ENCODE measurements at places on chromosomes 2 and 18.
A peak's percentile ranks its signal among the peaks of the same experiment; 100 is the strongest.

GRCh38 chr18:12750076-12750714, 47.4 kb downstream of the PSMG2 start:
- peaks cover 4% of the 10 kb centered on the region for H3K27me3 ChIP-seq
- peak; percentile 28 for DNase-seq
- H3K4me1 ChIP-seq: peaks cover 13% of the 10 kb centered on the region
- no peaks in the 10 kb centered on the region for H3K36me3 ChIP-seq
- no peak overlapping the region for H3K4me3 ChIP-seq
- no peak overlapping the region for H3K27ac ChIP-seq

DNA sequence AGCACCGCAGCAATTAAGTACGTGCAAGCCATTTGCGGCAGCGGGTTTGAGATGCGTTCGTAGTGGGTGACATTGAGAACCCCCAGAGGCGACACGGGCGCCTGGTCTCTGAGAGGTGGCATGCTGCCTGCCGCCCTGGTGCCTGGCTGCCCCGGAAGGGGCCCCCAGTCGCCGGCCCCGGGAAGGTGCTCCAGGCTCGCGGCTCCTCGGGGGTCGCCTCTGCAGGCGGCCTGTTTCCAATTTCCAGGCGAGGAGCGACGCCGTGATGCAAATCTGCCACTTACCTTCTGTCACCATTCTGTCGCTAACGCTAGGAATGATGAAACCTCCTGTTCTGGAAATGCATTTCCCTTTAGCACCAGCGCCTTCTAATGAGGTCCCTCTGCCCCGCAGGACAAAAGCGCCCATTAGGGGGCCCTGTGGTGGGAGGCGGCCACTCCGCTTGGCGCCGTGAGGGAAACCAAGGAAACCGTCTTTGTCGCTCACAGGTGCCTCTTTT, 13.0 kb downstream of the KIF5C start:
- peaks cover 25% of the 10 kb centered on the region for H3K36me3 ChIP-seq
- H3K27ac ChIP-seq: no peak overlapping the region
- DNase-seq: peak; percentile 23
- peaks cover 15% of the 10 kb centered on the region for H3K4me1 ChIP-seq

DNA sequence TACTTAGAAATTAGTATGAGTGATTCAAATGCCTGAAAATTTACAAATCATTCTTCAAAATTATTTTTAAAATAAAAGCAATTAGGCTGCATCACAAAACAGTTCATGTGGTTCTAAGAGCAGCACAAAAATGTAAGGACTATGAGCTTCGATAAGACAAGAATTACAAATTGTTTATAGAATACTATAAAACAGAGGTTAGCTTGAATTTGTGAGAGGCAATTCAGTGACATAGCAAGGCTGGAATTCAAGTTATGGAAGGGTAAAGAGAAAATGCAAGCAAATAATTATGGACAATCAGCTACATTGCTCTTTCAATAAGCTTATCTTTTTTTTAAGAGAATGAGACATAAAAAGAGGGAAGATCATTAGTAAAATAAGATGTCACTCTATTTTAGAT, 7.1 kb upstream of the XIRP2 start:
- no peak for DNase-seq
- H3K27me3 ChIP-seq: no peaks in the 10 kb centered on the region
- H3K4me1 ChIP-seq: no peaks in the 10 kb centered on the region
- H3K27ac ChIP-seq: no peak overlapping the region

DNA sequence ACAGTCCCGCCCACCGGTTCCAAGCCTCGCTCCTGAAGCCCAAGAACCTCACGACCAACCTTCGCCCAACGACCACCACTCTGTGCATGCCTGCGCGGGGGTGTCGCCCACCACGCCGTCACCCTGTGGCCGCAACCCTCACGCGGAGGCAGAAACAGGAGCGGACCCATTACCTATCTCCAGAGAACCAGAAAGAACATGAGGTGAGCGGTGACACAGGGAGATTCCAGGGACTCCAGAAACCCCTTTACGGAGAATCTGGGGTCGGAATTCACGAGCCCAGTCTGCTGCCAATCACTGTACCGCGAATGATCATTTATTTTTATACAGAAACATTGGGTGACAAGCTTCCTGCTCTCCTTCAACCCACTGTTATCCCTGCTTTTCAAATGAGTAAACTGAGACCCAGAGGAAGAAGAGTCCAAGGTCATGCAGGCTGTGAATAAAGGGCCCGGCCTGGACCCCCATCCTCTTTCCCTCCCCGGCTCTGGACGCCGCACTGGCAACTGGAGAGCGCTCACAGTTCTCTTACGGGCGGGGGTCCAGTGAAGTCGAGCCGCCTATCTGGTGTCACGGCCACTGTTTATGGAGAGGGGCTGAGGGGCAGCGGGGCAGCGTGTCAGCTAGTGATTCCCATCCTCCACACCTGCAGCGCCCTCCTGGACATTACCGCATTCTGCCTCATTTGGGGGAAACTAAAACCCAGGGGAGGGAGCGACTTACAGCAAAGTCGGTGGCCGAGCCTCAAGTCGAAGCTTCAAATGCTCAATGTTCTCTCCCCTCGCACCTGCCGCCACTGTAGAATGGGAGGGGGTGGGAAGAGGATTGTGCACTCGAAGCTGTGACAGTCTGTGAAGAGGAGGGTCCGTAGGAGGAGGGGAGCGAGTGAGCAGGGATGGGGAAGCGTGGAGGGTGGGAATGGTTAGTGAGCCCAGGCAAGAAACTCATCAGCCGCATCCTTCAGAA, 723 bp upstream of the SLC30A3 start:
- no peak for DNase-seq
- H3K27ac ChIP-seq: no peak overlapping the region
- H3K4me3 ChIP-seq: peak overlapping the region; percentile 78
- no peaks in the 10 kb centered on the region for H3K36me3 ChIP-seq
- H3K27me3 ChIP-seq: peaks cover 45% of the 10 kb centered on the region
- peaks cover 34% of the 10 kb centered on the region for H3K4me1 ChIP-seq

DNA sequence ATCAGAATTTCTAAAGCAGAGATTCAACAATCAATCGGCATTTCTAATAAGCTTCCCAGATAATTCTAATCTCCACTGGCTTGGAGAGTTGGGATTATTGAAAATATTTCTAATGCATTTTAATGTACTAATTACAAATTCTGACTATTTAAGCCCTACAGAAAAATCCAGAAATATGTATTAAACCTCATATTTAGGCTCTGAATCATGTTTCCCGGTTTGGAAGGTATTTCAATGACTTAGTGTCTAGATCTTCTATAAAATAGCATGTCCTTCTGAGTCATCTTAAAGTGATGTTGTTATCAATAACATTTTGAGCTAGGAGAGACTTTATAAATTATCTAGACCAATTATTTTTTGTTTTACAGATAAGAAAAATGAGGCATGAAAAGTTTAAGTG, 258.8 kb upstream of the NRXN1 start:
- H3K36me3 ChIP-seq: no peaks in the 10 kb centered on the region
- H3K27me3 ChIP-seq: no peaks in the 10 kb centered on the region
- no peak overlapping the region for H3K27ac ChIP-seq
- H3K4me3 ChIP-seq: no peak overlapping the region

DNA sequence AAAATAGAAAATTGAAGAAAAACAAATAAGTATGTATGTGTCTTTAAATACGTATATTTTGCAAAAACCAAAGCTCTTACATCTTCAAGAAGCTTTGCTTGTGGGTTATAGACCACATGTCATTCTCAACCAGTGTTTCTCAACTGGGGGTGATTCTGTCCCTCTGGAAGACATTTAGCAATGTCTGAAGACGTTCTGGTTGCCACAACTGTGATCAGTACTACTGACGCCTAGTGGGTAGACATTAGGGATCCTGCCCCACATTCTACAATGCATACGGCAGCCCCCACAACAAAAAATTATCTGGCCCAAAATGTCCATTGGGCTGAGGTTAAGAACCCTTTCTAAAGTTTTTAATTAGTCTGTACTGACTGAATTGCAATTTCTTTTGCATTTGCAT, 48.4 kb downstream of the UNC50 start:
- H3K4me1 ChIP-seq: peaks cover 81% of the 10 kb centered on the region
- H3K27me3 ChIP-seq: no peaks in the 10 kb centered on the region
- no peak for DNase-seq
- peaks cover 59% of the 10 kb centered on the region for H3K36me3 ChIP-seq

DNA sequence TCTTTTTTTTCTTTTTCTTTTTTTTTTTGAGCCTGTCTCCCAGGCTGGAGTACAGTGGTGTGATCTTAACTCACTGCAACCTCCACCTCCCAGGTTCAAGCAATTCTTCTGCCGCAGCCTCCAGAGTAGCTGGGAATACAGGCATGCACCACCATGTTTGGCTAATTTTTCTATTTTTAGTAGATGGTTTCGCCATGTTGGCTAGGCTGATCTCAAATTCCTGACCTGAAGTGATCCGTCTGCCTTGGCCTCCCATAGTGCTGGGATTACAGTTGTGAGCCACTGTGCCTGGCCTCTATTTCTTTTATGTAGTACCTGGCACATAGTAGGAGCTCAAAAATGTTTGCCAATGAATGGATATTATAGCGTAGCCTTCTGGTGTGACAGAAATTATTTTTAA, 6.8 kb upstream of the CFLAR start:
- H3K27ac ChIP-seq: no peak overlapping the region
- H3K27me3 ChIP-seq: peaks cover 4% of the 10 kb centered on the region
- DNase-seq: no peak
- H3K4me1 ChIP-seq: peaks cover 10% of the 10 kb centered on the region

GRCh38 chr2:160380611-160381010, 113.0 kb downstream of the RBMS1 start:
- H3K4me1 ChIP-seq: peaks cover 51% of the 10 kb centered on the region
- H3K27ac ChIP-seq: no peak overlapping the region
- peaks cover 3% of the 10 kb centered on the region for H3K36me3 ChIP-seq
- no peaks in the 10 kb centered on the region for H3K27me3 ChIP-seq
- no peak overlapping the region for H3K4me3 ChIP-seq

GRCh38 chr2:235601960-235602704, 108.3 kb downstream of the AGAP1 start:
- H3K36me3 ChIP-seq: no peaks in the 10 kb centered on the region
- no peaks in the 10 kb centered on the region for H3K4me1 ChIP-seq
- no peak overlapping the region for H3K4me3 ChIP-seq

GRCh38 chr2:10599921-10600320, 89.9 kb downstream of the NOL10 start:
- H3K4me1 ChIP-seq: no peaks in the 10 kb centered on the region
- no peak for DNase-seq
- no peak overlapping the region for H3K27ac ChIP-seq

DNA sequence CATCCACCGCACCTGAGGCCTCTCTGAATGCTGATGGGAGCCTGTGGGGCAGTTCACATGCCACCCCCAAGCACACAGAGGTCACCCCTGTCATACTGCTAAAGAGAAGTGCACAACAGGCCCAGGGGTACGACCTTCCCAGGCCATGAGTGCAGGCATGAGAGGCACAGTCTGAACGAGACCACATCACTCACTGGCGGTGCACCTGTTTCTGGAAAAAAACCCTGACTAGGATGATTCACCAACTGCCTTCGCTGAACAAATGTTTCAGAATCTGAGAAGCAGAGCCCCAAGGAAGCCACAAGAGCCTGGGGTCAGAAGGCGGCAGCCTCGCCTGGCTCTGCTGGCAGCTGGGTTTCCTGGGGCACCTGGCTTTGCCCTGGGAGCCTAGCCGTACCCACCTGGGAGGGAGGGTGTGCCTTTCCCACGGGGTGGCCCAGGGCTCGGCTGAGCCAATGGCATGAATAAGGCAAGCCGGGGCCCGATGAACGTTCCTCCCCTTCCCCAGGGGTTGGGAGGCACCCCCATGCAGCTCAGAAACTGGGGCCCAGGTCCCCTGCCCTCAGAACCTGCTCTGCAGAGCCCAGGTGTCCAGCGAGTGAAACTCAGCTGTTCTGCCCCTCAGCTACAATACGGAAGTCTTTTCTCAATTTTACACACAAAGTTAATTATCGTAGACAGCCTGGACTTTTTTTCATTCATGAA, 73.8 kb downstream of the HDAC4 start:
- no peaks in the 10 kb centered on the region for H3K27me3 ChIP-seq
- peak overlapping the region; percentile 88 for H3K27ac ChIP-seq
- DNase-seq: peak; percentile 82
- peaks cover 80% of the 10 kb centered on the region for H3K4me1 ChIP-seq
- H3K36me3 ChIP-seq: peaks cover 23% of the 10 kb centered on the region
